Smooth muscle cell of bladder (primary cell): ENCODE measurements at places on chromosomes 12 and 14. TPM values are rescaled to one million over a fixed set of nuclear protein-coding genes. Genes with fewer than 3 reads are reported as not detected.

CFAP54 gene
- 1.1 and 1.4 TPM in 2 replicates for total RNA-seq

GYS2 gene
- total RNA-seq, result not detected in 2 replicates

GCN1 gene
- total RNA-seq, result 72.4 and 102 TPM in 2 replicates

CCDC177 gene
- under 0.01 TPM in 2 replicates for total RNA-seq

VRTN gene
- total RNA-seq, result not detected in 2 replicates

CD163L1 gene
- 0.09 and 0.28 TPM in 2 replicates for total RNA-seq

CRIP2 gene
- total RNA-seq, result 22.7 and 23.2 TPM in 2 replicates

RERGL gene
- total RNA-seq, result not detected in 2 replicates

GALNT6 gene
- total RNA-seq, result 1.4 and 1.5 TPM in 2 replicates

L2HGDH gene
- 2.7 and 3.9 TPM in 2 replicates for total RNA-seq

NFATC4 gene
- total RNA-seq, result 48.2 and 66.7 TPM in 2 replicates

WNT5B gene
- 14.7 and 30.3 TPM in 2 replicates for total RNA-seq
